ENCODE measurements at places on chromosomes 2 and 18.
A peak's percentile ranks its signal among the peaks of the same experiment; 100 is the strongest.

DNA sequence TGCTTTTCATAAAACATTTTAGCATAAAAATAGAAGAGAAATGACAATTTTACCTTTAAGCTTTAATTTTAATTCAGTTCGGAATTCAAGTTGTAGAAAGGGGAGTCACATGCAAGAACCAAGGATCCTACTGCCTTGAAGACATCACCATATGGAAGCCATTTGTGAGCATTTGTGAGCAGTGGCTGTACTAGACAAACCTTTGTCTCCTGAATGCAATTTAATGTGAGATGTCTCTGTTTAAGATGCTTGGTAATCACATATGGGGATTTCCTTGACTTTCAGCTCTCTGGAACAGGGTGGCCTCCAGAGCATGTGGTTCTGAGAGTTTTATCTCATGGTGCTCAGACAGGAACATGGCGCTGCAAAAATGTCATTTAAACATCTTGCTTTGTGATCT, 421.8 kb downstream of the NYAP2 start:
- DNase-seq, result no peak

GRCh38 chr18:60092073-60092472, 192.3 kb downstream of the PMAIP1 start:
- DNase-seq, result no peak

- DNase-seq, result no peak
Observed at GRCh38 chr2:167935803-167936110, 311.6 kb downstream of the STK39 start.

DNA sequence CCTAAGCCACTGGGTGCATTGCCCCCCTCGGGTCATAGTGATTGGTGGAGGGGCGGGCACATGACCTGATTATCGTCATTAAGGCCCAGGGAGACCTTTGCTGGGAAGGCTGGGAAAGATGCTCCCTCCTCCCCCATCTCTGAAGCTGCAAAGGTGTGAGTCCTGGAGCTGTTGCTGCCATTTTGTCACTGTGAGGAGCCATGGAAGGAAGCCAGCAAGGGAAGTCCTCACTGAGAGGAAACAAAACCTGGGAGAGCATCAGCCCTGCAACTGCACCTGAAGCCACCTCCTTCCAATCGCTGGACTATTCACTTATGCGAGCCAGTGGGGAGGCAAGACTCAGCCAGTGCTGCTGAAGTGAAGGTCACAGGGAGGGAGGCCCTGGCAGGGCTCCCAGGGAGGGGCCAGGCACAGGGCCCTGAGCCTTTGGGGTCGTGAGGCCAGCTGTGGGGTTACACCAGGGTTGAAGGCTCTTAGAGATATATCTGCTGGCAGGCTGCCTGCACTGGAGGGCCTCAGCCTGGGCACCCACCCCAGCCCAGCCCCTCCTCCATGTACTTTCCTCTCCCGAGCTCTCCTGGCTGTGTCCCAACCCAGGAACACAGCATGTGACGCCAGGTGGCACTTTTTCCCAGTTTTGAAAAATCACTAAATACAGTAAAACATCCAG, 10.7 kb upstream of the FAHD2A start:
- DNase-seq, result no peak

GRCh38 chr2:109726379-109727270, 67.5 kb upstream of the RGPD5 start:
- no peak for DNase-seq

- no peak for DNase-seq
Observed at GRCh38 chr2:193469251-193469650, 1274.5 kb upstream of the TMEFF2 start.

- DNase-seq, result no peak
Observed at GRCh38 chr2:112093216-112093615, 38.1 kb downstream of the TMEM87B start.

DNA sequence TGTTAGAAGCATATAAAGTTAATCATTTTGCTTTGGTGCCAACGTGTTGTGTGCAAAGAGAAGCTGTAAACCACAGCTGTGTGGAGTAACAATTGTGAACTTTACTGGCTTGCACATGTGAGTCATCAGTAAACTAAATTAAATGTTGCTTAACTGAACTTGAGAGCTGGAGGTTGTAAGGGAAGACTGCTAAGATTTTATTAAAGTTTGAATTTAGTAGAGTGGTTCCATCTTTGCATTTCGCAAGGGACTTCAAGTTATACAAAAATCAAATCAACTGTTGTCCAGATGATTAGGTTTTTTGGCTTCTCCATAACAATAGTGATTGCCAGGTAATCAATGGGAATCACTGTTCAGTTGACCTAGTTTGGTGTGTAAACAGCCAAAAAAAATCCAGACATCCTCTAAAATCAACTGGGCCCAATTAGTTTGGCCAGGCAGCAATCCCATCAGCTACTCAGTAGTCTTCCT, 247.4 kb downstream of the MYO3B start:
- no peak for DNase-seq

GRCh38 chr2:12167525-12168317, 421.3 kb downstream of the LPIN1 start:
- DNase-seq, result no peak

- DNase-seq, result no peak
Observed at GRCh38 chr2:230660294-230661060, 52.2 kb upstream of the CAB39 start.

- no peak for DNase-seq
Observed at GRCh38 chr2:234863043-234863934, 88.5 kb upstream of the SH3BP4 start.

GRCh38 chr2:191566344-191566743, 111.6 kb upstream of the NABP1 start:
- peak; percentile 26 for DNase-seq

- no peak for DNase-seq
Observed at GRCh38 chr2:133497270-133497893, 70.9 kb downstream of the NCKAP5 start.

GRCh38 chr2:29215739-29216608, 100.8 kb downstream of the CLIP4 start:
- DNase-seq, result no peak

- no peak for DNase-seq
Observed at GRCh38 chr2:72222829-72223564, 75.3 kb upstream of the CYP26B1 start.

- no peak for DNase-seq
Observed at GRCh38 chr2:168015274-168015953, 232.0 kb downstream of the STK39 start.

GRCh38 chr18:3653851-3654441, 204.0 kb downstream of the TGIF1 start:
- no peak for DNase-seq

DNA sequence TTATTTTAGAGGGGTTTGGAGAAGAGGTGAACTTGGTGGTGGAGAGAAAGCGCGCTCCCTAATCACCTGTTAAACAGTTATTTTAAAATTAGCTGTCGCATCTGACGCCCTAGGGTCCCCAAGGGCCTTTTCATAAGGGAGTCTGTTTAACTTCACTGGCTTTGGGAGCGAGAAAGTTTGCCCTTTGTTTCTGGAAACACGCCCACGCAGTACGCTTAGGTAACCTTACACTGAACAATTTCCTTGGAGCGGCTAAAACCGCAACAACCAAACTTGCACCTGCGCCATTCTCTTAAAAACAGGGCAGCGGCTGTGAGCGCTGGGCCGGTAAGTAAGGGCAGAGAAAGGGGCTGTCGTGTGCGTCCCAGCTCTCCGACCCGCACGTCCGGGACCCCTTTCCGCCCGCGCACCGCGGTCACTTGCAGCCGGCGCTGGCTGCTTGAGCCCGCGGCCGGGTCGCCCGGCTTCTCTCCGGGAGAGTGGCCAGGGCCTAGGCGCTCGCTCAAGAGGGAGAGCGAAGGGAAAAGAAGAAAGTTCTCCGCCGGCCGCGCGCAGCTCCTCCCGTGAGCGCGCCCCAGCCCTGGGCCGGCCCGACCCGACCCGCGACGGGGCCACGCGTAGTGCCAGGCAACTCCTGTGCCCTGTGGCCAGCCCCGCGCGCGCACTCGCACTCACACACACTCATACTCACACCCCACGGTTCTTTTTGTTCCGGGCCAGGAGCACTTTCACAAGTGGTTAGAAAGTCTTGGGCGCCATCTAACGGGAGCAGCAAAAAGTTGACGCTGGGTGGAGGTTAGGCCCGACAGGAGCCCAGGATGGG, 19.2 kb downstream of the POU3F3 start:
- DNase-seq, result peak; percentile 89

DNA sequence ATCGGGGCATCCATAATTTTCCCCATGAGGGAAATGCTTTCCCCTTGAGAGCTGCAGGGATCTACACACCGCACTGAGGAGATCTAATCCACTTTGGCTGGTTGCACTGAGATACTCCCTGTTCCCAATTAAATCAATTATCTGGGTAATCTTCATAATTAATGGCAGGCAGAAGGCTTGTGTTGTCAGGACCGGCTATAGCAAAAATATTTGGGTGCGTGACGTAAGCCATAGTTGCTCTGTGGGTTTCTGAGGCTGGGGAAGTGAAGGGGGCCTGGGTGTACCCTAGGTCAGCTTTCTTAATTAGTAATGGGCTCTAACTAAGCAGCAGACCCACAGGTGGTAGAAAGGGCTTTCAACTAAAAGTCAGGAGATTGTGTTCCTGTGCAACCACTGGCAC, 62.8 kb upstream of the UPP2 start:
- no peak for DNase-seq

- no peak for DNase-seq
Observed at GRCh38 chr18:34844732-34845459, 134.8 kb downstream of the DTNA start.

DNA sequence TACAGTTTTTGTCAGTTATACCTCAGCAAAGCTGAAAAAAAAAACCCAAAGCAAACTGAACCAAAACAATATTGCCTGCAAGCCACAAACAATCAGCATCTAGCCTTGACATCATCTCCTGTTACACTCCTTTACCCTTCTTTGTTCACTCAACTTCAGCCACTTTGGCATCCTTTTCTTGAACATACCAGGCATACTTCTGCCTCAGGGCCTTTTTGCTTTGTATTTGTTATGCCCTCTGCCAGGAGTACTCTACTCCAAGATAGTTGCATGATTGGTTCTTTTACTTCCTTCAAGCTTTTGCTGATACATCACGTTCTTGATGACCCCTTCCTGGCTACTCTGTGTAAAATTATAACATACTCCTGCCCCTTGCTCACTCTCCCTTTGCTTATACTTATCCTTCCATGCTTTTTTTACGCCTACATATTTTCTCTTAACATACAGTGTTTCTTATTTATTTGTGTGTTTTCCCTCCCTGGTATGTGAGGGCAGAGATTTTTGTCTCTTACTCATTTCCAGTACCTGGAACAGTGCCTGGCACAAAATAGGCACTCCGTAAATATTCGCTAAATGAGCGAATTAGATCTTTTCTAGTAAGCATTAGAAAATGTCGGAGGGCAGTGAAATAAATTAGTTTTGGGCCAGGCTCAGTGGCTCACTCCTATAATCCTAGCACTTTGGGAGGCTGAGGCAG, 12.7 kb downstream of the ABI2 start:
- DNase-seq, result no peak

GRCh38 chr2:177419274-177419673, 26.7 kb downstream of the AGPS start:
- DNase-seq, result no peak

DNA sequence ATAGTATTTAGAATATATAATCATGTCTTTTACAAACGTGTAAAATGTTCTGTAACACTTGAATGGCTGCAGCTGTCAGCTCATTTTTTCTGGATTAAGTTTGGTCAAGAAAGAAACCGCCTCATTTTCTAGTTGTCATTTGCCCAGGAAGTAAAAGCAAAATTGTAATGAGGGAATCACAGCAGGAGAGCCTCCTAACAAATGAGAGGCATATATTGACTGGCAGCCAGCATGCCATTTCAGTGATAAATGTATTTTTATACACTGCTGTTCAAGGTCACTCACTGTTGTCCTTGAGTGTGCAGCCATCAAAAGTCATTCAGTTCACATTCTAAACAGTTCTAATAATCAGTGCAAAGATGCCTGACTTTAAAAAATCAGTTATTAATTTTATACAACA, 144.3 kb upstream of the BOD1L2 start:
- DNase-seq, result no peak

DNA sequence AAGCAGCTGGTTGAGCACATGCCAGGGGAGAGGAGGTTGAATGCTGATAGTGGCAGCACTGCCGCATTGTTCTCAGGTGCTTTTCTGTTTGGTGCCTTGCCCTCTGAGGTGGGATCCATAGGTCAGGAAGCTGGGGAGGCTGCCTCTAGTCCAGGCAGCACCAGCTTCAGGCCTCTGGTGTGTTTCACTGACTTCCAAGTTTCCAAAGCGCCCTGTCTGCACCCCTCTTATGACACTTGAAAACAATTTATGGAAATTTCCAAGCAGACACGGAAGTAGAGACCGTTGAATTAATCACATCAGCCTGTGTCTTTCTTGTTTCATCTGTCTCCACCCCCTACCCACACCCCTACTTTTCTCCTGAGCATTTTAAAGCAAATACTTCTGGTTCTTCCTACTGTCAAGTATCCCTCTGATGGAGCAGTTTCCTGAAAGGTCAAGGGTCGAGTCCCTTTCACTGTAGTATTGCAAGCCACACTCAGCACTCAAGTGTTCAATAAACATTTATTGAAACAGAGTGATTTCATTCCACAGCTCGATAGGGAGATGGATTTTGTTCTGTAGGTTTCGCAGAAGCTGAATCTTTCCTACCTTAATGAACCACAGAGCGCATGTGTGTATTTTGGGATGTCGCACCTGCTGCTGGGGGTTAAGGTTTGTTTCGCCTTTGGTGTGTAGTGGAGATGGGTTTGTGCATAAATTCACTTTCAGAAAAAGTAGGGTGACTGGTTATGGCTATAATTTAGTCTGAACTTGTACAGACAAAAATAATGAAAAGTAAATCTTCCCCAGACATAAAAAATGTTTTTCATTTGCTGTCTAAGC, 21.4 kb downstream of the DGKD start:
- DNase-seq, result no peak

DNA sequence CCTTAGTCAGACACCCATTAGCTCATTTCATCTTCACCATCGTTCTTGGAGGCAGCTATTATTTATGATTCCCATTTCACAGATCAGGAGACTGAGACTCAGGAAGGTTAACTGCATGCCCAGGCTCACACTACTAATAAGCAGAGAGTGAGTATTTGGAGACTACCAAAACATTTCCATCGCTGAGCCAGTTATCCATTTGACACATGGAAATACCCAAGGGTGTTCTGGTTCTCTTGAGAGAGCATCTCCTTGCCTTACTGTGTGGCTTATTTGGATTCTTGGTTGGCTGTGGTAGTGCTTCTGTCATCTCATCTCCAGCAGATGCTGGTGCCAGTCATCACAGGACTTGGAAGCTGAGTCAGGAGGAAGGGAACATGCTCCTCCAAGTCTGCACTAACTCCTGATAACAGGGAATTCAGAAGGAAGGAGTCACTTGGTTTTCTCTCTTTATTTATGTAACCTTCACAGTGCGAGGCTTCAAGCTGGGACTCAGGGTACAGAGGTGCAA, 55.2 kb downstream of the RASGRP3 start:
- no peak for DNase-seq

DNA sequence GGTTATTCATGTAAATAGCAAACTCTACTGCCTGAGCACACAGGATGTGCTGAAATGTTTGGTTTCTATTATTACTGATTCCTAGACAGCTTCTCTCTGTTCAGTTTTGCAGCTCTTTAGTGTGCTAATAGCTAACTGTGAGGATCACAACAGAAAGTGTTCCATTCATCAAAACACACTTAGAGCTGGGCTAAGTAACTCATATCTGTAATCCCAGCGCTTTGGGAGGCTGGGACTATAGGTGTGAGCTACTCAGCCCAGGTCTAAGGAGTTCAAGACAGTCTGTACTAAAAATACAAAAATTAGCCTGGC, 63.2 kb downstream of the MOGAT1 start:
- DNase-seq, result no peak

All from HuH-7.5 (cell line).